ENCODE measurements at places on chromosomes 6 and 20.
A peak's percentile ranks its signal among the peaks of the same experiment; 100 is the strongest.

DNA sequence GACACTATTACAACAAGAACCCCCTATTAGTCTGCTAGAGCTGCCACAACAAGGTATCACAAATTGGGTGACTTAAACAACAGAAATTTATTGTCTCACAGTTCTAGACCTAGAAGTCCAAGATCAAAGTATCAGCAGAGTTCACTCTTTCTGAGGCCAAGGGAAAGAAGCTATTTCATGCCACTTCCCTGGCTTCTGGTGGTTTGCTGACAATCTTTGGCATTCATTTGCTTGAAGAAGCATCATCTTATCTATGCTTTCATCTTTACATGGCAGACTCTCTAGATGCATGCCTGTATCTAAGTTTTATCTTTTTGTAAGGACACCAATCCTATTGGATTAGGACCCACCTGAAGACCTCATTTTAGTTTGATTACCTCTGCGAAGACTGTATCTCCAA, 296.8 kb upstream of the MARCKS start:
- no peak for DNase-seq

- DNase-seq, result no peak
Measured at GRCh38 chr6:138103871-138104270, 3.3 kb downstream of the PERP start.

GRCh38 chr20:32327087-32327681, 30.9 kb upstream of the ASXL1 start:
- DNase-seq, result no peak

DNA sequence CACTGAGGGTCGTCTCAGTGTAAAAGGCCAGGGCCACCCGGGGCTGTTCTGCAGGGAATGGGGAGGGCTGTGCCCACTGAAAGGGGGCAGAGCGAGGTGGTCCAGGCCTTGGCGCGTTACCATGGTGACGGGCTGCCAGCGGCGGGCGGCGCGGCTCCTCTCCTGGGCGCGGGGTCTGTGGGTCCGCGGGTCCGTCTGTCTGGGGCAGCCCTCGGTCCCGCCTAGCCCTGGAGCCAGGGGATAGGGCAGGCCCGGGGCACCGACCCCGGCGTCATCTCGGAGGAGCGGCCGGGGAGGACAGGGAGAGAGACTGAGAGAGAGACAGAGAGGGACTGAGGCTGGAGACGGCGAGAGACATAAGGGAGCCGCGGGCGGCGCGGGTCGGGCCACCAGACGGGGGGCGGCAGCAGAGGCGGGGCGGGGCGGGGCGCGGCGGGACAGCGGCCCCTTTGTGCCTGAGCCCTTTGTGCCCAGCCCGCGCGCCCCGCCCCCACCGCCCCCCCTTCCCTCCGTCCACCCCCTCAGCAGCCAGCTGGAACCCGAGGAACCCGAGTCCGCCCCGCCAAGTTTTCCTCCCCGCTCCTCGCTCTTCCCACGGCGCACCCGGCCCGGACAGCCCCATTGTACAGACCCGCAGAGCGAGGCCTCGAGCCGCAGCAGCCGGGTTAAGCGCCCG, at the start of gene KIAA1755:
Gene KIAA1755, minus strand, starts transcription at position 358 of the 676 bp plus-strand sequence. Its CDS starts 235 bp downstream, at position 123.
- no peak for DNase-seq

DNA sequence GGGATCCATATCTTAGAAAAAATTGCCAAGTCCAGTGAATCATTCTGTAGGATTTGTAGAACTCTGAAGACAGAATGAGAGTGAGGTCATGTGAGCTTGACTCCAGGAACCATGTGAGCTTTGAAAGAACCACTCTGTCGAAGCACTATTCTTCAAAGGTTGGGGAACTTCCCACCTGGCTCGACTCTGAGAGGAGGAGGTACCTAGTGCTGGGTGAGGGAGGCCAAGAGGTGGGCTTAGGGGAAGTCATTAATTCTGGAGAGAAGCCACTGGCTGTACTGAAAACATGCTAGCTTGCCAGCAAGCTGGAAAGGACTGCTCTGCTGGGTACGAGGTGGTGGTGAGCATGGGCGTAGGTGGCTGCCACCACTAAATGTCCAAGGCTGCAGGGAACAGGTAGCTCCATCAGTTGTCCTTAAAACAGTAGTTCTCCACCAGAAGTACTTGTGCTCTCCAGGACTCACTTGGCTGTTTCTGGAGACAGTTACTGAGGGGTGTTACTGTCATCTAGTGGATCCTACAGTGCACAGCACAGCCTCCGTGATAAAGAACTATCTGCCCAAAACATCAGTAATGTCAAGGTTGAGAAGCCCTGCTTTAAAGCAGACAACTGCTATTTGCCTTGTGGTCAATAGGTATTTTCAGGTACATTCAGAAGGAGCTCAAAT, 34.7 kb upstream of the SYNJ2 start:
- DNase-seq, result peak; percentile 78

- no peak for DNase-seq
Measured at GRCh38 chr6:49855221-49855620, 11.1 kb downstream of the CRISP1 start.

Measured in GM13977 (cell line).